ENCODE measurements at places on chromosomes 16 and 17.

- no peak for DNase-seq
Observed at GRCh38 chr17:13410874-13411273, 190.9 kb downstream of the HS3ST3A1 start.

- no peak for DNase-seq
Observed at GRCh38 chr16:46768809-46769208, 20.7 kb upstream of the MYLK3 start.

DNA sequence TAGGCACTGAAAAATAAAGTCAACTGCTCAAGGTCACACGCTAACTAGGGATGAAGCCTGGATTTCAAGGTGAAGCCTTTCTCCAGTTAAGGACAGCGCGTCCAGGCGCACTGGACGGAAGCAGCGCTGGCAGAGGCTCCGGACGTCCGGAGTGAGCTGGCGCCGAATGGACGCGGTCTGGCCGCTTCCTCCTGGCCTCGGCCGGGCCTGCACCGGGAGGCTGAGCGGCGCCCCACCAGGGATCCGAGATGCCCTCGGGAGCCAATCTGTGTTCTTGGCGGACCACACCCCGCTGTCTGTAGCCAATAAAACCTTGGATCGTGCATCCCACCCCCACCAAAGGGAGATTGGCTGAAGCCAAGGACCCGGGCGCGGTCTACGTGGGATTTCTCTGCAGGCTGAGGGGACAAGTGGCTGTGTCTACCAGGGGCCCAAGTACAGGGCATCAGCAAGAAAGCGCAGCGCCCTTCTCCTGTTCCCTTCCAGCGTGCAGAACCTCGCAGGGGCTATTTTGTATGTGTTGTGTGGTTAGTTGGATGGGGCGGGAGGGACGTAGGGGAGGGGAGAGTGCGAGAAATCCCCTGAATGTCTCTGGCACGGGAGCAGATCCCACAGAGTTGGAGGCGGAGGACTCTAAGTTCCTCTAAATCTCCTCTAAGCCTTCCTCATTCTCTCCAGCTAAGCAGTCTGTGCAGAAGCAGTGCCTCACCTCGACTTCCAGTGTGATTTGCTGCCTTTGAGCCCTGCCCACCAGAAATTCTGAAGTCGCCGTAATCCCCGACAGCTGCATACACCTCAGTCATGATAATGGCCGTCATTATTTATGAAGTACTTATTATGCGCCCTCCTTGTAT is 2.5 kb upstream of the AKAP10 start:
- no peak for DNase-seq

- peak; percentile 71 for DNase-seq
Observed at GRCh38 chr17:5097101-5097834, 14.4 kb downstream of the ZNF232 start.

DNA sequence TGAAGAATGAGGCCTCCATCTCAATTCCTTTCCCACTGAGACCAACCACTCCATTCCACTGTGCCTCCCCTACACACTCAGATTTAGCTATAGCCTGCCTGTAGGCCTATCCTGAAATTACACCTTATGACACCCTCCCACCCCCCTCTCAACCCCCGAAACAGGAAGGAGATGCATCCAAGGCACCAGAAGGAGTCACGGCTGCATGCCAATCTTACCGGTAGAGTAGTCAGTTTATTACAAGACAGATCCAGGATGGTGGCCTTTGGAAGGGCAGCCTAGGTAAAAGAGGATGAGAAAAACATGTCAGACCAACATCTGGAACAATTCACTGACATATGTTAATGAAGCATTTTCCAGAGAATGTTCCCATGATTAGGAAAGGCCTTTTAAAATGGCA is 2.6 kb downstream of the LRRC59 start:
- no peak for DNase-seq

- no peak for DNase-seq
Observed at GRCh38 chr16:12120217-12120981, 143.9 kb downstream of the SNX29 start.

Data from CD4-positive, alpha-beta T cell treated with Interleukin-15 for 1 hour (primary cell).